ENCODE measurements at places on chromosomes 6 and 20. TPM values are rescaled to one million over a fixed set of nuclear protein-coding genes. Genes with fewer than 3 reads are reported as not detected.

GRCh38 chr20:39268981-39269461 lies 306.9 kb downstream of the DHX35 start:
- no peak for DNase-seq

The TINAG gene
- not detected for total RNA-seq

DNA sequence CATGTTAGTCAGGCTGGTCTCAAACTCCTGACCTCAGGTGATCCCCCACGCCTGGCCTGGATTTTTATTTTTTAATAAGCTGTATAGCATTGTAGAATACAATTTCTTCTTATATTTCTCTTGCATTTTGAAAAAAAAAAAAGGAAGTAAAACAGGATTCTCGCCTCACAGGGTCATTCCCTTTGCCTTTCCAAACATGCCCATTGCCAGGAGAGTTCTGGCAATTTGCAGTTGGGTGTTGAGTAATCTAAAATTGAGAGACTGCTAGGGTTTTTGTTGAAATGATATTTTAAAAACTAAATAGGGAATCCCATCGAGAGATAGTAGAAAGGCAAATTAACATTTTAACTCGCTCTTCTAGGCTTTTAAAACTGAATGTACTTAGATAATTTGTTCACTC lies 196.1 kb downstream of the JARID2 start:
- no peak for DNase-seq

DNA sequence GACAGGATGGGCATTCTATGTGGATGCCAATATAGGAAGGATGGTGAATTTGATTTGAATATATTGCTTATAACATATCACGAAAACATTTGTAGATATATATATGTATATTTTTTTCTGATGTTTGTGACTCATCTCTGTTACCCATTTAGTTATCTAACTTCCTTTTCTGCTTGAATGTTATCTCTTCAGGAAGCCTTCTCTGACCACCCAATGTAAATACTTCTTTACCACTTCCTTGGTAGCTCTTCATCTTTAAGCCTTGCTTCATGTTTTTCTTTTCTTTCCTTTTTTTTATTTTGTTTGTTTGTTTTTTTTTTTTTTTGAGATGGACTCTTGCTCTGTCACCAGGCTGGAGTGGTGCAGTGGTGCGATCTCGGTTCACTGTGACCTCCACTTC lies 260.5 kb upstream of the EPHA7 start:
- no peak for DNase-seq

The C6orf132 gene
- total RNA-seq: 0.16 TPM

- no peak for DNase-seq
Measured at GRCh38 chr6:167705211-167705750, 121.4 kb upstream of the AFDN start.

The OR2H2 gene
- not detected for total RNA-seq

DNA sequence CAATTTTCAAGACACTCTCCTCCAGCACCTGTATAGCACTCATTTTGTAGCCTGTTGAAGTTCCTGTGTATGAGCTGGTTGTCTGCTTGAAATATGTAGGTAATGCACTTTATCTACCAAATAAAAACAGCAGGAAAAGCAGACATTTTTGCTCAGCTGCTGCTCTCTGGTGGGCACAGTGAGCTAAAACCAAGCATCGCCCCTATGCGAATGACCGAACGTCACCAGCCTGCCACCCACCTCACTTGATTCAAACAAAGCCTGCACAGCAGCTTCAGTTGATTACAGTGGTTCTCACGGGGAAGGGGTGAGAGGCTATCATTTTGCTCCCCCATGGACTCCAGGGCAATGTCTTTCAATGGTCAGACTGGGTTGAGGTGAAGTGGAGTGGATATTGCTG lies 185.7 kb downstream of the SASH1 start:
- DNase-seq: no peak

DNA sequence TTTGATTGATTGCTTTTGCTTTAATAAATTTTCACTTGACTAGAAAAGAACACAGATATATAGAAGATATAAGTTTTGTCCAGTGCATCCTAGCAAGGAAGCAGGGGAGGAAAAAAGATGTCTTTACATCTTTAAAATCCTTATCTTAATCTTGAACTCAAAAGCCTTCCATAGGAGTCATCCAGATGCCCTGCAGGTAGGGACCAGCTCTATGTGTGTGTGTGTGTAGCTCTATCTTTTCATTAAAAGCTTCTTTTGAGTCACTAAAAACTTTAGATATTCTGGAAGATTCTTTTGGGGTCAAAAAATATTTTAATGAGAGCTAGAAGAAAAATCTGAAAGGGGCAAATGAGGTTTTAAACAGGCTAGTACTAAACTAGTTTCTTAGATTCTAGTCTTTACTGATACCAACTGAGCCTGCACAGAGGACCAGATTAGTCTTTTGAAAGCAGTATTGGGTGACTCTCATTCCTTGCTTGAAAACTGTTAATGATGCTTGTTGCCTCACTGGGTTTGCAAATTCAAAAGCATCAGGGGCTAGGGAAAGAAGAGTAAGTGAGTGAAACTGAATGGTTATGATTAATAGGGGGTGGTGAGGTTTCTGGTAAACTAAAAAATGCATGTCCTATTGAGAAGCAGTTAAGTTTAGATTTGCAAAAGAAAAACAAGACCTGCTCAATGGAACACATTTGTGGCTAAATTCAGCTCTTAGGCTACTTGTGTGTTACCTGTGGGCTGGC lies 40.6 kb upstream of the JAG1 start:
- DNase-seq: no peak

The GUCA1A gene
- total RNA-seq: not detected

The SERINC1 gene
- 61.7 TPM for total RNA-seq

DNA sequence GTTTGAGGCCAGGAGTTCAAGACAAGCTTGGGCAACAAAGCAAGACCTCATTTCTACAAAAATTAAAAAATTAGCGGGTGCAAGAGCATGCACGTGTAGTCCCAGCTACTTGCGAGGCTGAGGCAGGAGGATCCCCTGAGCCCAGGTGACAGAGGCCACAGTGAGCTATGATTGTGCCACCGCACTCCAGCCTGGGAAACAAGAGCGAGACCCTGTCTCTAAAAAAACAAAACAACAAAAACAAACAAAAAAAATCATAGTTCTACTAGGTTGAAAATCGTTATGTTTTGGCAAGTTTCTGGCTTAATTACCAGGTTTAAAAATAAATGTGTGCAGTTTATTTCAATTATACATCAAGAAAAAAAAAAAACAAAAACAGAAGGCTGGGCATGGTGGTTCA lies 2.6 kb downstream of the EIF2S2 start:
- DNase-seq: no peak

DNA sequence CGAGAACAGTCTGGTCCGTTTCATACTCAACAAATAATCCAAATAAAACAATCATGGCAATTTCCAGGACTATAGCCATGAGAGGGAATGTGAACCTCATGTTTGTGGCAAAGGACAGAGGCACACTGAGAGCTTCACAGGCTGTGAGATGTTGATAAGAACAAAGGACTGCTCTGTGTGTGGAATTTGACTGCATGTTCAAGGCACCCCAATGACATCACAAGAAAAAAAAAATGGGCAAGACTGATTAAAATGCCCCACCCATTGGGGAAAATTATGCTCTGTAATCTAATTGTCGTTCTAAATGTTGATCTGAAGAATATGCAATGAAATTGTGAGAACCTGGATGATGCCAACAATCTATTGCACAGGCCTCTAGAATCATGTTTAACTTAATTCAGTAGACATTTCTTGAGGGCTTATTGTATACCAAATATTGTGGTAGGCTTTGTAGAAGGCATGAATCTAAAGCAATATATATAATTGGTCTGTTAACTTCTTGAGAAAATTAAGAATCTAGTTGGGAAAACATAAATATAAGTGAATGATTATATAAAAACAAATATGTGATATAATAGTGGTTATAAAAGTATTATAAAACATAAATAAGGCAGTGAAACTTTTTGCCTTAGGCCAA lies at the start of gene RHAG:
Gene RHAG (minus strand): TSS at position 127 of the 637 bp plus-strand sequence. CDS start 27 bp downstream, at position 100.
- DNase-seq: no peak

Data from CD8-positive, alpha-beta memory T cell (primary cell).